Karpas-422 (cell line): ENCODE measurements at places on chromosomes 2 and 18. TPM values are rescaled to one million over a fixed set of nuclear protein-coding genes. Genes with fewer than 3 reads are reported as not detected.

FBXO41 gene
- 44.9 and 55.6 TPM in 2 replicates for total RNA-seq

CPLX4 gene
- not detected in 2 replicates for total RNA-seq

CSRNP3 gene
- 6.0 and 16.8 TPM in 2 replicates for total RNA-seq

SNRNP27 gene
- total RNA-seq, result 80.0 and 87.6 TPM in 2 replicates

ABCB11 gene
- 0.07 TPM in 1 of 2 replicates, not detected in the other for total RNA-seq

GRCh38 chr18:48739266-48740067 is 200.6 kb downstream of the CTIF start:
- no peak for DNase-seq

DNA sequence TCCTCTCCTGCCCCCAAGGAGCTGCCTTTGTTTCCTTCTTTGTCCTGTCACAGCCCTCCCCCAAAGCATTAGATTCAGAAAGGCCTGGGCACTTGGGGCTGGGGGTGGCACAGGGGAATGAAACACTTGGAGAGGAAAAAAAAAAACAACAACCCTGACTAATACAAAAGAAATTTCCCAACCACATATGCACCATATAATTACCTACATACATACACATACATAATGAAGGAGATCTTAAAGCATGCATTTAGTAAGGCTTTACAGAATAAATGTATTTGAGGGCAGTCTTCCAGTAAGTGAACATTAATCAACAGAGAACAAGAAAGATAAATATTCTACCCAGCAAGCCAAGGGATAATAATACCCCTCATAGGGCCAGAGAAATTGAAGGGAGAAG is 70.0 kb upstream of the PPP1CB start:
- no peak for DNase-seq

DNA sequence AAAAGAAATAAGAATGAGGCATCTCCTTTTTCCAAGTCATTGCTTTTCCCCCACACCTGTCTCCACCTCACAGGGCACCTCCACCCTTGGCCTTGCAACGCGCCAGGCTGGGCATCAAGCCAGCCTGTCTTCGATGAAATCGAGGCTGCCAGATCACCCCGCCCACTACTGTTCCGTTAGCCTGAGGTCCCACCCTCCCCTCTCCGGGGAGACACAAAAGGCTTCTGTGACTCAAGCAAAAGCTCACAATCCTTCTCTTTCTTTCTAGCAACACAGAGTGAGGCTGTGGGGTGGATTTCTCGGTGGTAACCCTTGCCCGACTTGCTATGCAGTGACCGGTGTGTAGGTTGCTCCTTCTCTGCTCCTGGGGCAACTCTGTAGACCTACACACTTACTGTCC is 9.9 kb downstream of the TNP1 start:
- no peak for DNase-seq

GRCh38 chr2:40550085-40550484 is 98.2 kb upstream of the SLC8A1 start:
- no peak for DNase-seq

DNA sequence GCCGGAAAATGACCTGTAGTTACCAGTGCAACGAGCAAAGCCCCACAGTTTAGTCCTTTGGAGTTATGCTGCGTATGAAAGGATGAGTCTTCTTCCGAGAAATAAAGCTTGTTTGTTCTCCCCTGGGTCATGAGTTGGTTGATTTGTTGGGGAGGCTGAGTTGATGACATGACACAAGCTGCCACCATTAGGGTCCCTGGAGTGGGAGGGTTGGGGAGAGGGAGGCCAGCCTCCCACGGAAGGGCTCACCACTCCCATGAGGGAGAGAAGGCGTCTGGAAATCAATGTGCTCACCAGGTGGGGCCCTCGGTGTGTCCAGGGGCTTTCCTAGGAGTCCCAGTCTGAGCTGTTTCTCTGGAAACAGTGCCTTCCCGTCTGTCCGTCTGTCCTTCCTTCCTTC is 7.4 kb upstream of the DGKD start:
- no peak for DNase-seq

DNA sequence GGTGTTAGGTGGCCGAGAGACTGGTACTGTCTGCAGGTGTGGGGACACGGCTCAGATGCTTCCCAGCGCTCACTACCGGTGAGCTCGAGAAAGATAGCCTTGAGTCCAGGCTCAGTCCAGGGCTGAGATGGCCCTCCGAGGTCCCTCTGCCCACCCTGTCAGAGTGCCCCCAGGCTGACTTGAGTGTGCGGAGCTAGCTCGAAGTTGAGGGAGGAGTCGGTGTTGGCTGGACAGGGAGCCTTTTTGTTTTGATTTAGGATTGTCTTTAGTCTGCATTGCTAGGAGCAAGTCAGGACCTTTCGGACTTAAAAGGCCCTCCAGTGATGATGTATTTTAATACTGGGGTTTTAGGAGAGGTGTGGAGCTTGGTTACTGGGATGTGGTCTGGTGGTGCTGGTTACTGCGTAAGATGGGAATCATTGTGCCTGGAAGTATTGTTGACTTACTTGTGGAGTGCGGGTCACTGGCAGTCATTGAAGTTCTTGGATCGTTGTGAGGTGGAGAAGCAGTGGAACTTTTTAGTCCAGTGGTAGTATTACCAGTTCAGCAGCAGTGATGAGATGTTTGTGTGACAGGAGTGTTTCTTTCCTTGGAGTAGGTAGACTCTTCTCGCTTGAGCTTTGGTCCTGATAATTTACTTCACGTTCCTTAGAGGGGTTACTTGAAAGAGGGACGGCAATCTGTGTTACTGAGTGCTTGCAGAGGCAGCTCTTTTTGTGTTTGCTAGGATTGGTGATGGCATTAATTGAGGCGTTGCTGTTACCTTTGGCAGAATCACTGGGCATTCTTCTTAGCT is 633 bp downstream of the KIAA1328 start:
- peak; percentile 48 for DNase-seq

GRCh38 chr18:13703899-13704298 is 22.5 kb downstream of the FAM210A start:
- peak; percentile 64 for DNase-seq

DNA sequence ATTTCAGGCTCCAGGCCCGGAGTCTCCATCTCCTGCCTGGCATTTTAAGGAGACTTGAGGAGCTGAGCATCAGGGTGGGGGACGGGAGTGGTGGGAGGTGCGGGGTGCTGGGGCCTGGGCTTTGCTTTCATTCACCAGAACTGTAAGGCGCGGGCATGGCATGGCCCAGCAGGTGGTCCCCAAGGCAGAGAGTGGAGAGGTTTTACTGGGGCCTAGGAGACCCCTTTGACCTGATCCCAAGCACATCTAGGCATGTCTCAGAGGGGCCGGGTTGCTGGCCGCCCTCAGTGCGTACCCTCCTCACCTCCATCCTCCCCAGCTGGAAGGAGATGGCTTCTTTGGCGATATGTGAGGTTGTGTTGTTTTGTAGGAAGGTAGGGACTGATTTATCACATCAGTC is 172.5 kb downstream of the KLHL29 start:
- no peak for DNase-seq

- DNase-seq, result no peak
Measured at GRCh38 chr18:31176531-31176930, 13.9 kb upstream of the DSC1 start.

DNA sequence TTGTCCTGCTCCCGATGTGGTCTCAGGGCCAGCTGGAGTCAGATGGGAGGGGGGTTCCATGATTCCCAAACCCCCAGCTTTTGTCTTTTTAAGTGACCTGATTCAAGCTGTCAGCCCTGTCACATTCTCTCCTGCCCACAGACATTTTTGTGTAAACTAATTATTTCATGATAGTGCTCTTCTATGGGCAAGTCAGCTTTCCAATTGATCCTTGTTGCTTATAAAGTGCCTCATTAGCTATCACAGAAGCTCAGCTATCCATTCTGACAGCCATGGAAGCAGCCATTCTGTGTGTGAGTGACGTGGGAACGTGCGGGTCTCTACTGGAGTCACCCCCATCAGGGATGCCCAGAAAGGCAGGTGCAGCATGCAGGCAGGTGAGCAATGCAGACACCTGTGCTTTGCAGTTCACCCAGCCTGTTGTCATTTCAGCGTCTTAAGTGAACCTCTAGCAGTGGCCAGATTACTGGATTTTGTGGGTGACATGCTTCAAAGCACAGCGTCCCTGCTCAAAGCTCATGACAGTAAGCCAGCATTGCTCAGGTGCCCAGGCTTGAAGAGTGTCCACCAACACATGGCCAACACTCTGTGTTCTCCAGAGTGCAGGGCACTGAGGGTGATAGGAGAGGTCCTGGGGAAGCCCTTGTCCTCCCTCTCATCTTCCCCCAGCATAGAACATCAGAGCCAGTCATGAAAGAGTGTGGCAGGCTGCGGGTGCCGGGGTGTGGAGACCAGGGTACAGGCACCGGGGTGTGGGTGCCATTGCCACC is 162.1 kb upstream of the SH3BP4 start:
- DNase-seq, result no peak

GRCh38 chr2:5474716-5475115 is 217.5 kb upstream of the SOX11 start:
- DNase-seq, result no peak
